NCI-H774 (cell line): ENCODE measurements at places on chromosomes 6 and 20.

GRCh38 chr6:126153661-126154060, 167.3 kb downstream of the TRMT11 start:
- DNase-seq: no peak

GRCh38 chr6:21771626-21772320, 178.2 kb downstream of the SOX4 start:
- no peak for DNase-seq

DNA sequence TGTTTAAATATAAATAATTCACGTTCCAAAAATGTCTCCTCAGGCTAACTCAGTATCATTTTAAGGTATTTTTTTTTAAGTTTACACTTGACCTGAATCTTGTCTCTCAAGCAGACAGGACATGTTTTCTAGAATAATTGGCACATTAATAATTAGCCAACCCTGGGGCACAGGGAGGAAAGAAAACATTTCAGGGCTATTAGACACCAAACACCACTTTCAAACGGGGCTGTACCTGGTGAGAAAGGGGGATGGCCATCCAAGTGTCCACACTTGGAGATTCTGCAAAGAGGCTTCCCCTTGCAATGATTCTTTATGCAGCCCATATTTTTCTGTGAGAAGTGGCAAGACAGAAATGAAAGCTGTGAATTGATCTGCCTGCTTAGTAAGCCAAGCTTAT, 560.8 kb downstream of the CD109 start:
- DNase-seq: no peak

DNA sequence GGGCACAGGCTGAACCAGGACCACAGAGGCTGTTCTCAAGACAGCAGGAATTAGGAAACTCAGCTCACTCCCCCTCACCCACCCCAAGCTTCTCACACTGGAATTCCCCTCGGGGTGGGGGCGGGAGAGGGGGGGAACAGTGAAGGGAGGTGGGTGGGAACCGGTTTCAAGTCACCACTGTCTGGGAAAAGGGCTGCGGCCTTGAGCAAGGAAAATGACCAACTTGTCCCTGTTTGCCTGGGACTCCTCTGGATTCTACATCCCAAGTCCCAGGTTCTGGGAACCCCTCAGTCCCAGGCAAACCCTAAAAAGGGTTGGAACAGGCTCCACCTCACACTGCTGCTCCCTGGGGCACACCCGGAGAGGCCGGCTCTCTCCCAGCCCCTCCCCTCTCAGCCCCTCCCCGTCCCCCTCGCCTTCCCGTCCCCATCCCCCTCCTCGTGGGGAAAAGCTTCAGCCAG, 230.7 kb downstream of the TFAP2C start:
- DNase-seq: no peak
